CD4-positive, alpha-beta T cell treated with Interleukin-6 for 4 hours (primary cell): ENCODE measurements at places on chromosomes 4 and X.

DNA sequence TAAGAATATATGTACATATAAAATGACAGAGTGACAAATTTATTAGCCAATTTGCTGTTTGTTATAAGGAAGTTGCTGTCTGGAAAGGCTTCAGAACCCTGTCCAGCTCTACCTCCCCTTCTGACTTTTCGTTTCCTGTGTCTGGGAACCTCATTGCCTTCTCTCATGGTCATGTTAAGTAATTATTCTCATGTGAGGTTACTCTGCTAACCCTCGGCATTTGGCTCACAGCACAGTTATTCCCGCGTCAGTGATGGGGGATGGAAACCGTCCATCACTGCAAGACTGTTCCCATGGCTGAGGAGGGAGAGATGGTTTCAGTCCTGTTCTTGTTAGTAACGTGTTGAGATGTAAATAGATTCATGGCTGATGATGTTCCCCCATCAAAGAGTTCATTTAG is 11.9 kb downstream of the EDNRA start:
- DNase-seq = no peak

- DNase-seq = no peak
Observed at GRCh38 chr4:22410645-22411247, 105.1 kb downstream of the ADGRA3 start.

GRCh38 chr4:38223782-38224236 is 263.6 kb downstream of the PTTG2 start:
- no peak for DNase-seq

DNA sequence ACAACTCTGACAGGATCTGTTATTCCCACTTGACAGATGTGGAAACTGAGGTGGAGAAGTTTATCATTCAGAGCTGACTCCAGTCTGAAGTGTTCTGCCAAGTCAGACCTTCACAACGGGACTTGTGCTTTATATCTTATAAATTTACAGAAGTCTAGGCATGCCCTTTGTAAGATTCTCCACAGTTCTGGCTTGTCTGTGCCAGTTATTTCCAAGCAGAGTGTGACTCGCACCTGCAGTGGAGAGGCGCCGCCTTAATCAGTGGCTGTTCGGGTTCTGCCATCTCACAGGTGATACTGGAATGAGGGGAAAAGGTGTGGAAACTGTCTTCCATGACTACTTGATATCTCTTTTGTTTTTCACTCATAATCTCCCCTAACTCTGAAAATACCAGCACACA is 63.2 kb downstream of the CPEB2 start:
- DNase-seq = no peak

- no peak for DNase-seq
Observed at GRCh38 chr4:107631560-107631959, 88.5 kb downstream of the PAPSS1 start.

- no peak for DNase-seq
Observed at GRCh38 chr4:41957634-41958033, 22.4 kb downstream of the TMEM33 start.

DNA sequence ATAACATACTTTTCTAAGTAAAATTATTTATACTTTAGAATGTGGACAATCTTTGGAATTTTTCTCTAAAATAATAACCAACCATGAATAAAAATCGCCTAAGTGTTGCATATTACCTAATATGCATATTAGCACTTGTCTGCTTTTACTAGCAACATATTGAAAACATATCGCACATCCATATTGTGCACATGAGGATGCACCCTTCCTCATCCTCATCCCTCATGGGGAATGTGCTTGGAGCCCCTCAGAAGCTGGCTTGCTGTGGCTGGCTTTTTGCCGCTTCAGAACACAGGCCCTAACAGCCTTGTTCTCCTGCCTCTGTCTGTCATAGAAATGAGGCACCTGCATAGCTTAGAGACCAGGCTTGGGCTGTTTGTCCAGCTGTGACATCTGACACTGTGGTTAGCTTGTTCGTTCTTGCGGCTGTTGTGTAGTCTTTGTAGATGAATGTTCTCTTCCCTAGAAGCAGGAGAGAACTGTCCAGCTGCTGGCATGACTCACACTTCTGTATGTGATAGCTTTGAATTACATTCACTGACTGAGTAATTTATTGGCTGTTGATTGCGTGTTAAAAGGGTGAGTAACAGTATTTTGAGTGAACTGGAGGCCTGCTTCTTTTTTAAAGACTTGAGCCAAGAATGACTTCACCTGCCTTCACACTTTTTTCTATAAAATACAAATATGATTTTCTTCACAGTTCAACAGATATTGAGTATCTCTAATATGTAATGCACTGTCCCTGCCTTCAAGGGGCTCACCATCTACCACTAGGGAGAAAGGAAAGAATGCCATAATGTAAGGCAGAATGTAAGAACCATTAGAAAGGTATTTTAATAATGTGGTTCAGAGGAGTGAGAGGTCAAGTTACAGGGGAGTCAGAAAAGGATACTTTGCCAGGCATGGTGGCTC is 81.9 kb downstream of the HMGB2 start:
- DNase-seq = no peak

DNA sequence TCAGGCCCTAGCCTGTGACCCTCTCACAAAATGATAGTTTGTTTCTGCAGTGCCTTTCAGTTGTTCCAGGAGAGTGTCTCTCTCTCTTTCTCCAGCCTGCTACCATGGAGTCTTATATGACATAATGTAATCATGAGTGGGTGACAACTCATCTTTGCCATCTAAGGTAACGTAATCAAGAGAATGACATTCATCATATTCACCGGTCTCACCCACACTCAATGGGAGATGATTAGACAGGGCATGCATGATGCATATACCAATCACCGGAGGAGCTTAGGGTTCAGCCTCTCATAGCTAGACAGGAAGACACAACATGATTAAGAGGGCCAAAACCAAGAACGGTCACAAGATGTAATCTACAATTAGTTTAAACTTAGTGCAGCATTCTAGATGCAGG is 97.1 kb upstream of the FAM9B start:
- DNase-seq = no peak

DNA sequence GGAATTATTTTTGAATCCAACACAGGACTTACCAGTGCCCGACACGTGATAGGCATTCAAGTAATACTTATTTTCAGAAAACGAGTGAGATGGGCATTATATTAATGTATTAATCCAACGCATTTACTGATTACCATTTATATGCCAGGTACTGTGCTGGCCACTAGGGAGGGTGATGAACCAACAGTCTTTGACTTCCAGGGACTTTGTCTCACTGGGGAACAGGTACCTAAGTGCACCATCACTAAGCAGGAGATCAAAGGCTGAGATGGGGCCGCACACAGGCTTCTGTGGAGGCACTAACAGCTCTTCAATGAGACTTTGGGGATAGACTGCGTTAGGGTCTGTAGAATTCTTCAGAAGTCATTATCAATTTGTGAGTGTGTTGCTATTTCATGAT is 5.7 kb upstream of the TADA2B start:
- peak; percentile 10 for DNase-seq

DNA sequence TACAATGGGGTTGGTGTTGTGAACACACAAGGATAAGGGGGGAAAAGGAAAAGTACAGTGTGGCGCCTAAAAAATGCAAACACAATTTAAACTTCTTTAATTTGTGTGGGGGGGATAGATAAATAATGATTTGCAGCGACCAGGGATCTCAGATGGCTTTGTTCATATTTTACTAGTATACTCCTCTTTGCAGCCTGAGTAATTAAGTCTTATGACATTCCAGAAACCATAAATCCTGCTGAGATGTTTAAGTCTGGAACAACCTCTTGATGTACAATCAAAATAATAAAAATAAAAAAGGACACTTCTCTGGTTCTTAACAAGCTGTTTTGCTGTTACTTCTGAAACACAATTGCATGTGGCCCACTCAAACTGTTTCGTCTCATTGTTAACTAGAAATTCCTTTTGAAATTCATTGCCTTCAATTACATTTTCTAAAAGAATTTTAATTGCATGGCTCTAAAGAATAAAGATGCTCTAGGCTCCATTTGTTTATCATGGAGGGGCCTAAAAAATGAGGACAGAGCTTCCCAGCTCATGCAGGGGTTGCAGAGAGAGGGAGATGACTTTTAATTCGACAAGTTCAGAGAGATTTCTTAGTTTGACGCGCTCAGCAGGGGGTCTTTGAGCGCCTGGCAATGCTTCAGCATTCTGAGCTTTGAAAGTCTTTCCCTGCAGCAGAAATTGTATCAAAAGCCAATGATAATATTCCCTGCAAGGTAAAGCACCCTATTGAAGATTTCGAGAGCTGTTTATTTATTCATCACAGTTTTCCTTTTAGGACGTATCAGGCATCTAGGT is 892.4 kb upstream of the TENM3 start:
- DNase-seq = no peak

GRCh38 chrX:109535578-109535977 is 1.1 kb upstream of the NXT2 start:
- no peak for DNase-seq

DNA sequence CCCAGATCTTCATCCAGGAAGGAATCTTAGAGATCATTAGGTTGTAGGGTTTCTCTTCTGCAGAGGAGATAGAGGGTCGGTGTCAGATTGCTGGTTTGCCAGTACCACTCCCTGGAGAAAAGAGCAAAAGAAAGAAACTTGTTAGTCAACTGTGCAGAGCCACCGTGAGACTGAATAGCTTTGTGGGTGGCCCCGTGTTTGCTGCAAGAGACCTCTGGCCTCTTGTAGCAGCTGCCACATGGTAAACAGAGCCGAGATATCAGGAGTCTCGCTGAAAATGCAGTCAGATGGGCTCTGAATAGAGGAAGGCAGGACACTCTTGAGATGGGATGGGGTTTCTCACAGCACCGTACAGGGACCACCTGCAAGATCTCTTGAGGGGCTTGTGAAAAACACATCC is 149.7 kb downstream of the PTTG2 start:
- DNase-seq = no peak

DNA sequence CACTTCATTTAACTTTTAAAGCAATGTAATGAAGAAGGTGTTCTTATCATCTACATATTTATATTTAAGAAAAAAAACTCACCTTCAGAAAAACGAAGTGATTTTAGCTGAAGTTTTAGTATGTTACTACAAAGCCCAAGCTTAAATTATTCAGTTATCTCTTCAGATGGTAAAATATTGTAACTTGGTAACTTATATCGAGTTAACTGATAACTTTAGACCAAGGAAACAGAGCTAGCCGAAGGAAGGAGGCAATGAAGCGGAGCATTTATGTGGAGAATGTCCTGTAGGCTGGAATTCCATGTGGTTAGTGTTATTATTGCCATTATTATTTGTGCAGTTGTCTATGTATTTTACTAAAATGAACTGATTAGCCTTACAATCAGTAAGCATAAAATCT is 1102.1 kb upstream of the LCORL start:
- no peak for DNase-seq

GRCh38 chrX:75522565-75523431 is at the start of gene ZDHHC15:
TSS of gene ZDHHC15 (minus strand) at chrX:75523037. CDS start at chrX:75523024, 13 bp downstream.
- peak; percentile 59 for DNase-seq

DNA sequence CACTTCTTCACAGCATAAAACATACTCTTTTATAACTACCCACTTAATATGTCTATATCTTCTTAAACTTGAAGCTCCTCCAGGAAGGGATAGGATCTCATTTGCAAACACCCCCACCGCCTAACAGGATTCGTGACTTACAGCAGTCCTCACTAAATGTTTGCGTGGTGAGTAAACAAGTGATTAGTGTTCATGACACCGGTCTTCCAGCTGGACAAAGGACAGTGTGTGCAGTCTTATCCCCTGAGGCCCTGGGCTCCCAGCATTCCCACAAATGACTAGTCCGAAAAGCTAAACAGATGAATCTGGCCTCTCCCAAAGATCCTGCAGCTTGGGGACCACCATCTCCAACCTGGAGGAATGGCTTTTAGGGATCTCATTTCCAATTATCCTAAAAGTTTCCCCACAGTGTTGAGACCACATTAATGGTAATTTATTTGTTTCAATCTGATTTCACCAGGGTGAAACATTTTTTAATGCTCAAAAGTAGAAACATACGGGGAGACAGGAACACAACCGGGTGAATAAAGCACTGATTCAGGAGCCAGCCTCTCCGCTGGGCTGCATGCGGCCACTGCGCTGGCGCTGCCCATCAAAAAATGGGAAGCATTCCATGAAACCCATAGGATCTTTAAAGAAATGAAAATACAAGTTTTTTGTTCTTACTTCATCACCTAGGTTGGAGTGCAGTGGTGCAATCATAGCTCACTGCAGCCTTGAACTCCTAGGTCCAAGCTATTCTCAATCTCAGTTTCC is 69.2 kb downstream of the HADH start:
- no peak for DNase-seq

GRCh38 chrX:2464677-2465166 is 36.1 kb downstream of the DHRSX start:
- DNase-seq = no peak

DNA sequence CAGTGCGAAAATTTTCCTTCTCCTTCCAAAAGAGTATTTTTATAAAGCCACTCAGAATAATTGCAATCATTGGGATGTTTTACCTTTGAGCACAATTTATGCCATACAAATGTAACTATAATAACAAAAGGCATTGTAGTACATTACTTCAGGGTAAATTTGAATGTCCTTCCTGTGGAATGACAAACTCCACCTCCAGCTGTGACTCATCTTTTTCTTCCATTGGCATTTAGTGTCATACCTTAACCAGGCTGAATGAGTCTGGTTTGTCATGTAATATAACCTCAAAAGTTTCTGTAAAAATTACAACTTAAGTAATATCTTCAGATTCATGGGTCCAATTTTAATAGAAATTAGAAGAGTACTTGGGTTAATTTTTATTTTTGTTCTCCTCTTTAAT is 93.3 kb downstream of the TMEM47 start:
- DNase-seq = no peak

DNA sequence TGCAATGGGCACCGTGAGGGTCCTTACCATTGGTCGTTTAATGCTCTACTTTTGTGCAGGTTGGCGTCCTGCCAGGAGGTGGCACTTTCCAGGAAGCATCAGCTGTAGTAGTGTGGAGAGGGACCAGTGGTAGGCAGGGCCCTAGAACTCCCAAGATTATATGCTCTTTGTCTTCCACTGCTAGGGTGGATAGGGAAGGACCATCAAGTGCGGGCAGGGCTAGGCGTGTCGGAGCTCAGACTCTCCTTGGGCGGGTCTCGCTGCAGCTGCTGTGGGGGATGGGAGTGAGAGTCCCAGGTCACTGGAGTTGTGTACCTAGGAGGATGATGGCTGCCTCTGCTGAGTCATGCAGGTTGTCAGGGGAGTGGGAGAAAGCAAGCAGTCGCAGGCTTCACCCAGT is 134.7 kb downstream of the KLF8 start:
- no peak for DNase-seq

GRCh38 chrX:77917294-77917933 is 6.9 kb downstream of the ATP7A start:
- no peak for DNase-seq

DNA sequence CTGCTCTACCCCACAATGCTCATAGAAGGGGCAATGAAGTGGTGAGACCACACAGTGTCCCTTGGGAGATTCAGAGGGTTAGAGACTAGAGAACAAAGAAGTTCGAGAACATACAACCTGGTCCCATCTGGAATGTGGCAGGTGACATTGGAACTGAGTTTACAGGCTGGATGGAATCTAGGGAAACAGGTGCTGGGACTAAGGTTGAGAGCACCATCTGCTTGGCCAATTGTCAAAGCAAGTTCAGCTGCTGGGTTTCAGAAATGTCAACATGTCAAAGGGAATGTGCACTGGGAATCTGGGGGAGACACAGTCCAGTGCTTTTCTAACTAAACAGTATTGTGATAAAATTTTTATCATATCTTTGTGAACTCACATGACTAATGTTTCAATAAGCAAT is 15.9 kb upstream of the FAM13A start:
- DNase-seq = no peak

- DNase-seq = no peak
Observed at GRCh38 chrX:67563469-67564448, 19.9 kb downstream of the AR start.

- no peak for DNase-seq
Observed at GRCh38 chr4:163665521-163666331, 171.2 kb downstream of the TMA16 start.
